ENCODE measurements at places on chromosomes 4 and X.

GRCh38 chr4:147396105-147396504 is 84.8 kb upstream of the EDNRA start:
- no peak for DNase-seq

- no peak for DNase-seq
Observed at GRCh38 chrX:112819813-112820212, 20.8 kb downstream of the AMOT start.

GRCh38 chr4:88208156-88208555 is 49.7 kb upstream of the ABCG2 start:
- no peak for DNase-seq

DNA sequence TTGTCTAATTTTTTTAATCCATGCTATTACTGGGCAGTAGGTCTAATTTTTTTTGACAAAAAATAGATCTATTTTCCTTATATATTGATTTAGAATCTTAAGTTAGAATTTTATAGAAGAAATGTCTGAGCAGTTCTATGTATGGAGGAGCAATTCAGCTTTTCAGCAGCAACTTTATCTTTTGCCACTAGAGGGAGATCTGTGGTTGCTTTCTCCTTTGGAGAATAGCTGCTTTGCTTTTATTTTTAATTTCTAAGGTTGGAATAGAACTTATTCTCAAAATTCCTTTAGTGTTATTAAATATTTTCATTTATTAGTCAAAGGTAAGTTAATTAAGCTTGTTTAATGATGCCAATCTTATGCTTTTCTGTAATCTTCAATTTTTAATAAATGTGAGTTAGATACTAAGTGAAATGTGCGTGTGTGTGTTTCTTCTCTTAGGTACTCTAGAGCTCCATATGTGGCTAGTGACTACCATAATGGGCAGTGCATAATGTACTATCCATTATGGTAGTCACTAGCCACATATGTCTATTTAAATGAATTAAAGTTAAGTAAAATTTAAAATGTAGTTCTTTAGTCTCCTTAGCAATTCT is 29.3 kb downstream of the FAM199X start:
- no peak for DNase-seq

DNA sequence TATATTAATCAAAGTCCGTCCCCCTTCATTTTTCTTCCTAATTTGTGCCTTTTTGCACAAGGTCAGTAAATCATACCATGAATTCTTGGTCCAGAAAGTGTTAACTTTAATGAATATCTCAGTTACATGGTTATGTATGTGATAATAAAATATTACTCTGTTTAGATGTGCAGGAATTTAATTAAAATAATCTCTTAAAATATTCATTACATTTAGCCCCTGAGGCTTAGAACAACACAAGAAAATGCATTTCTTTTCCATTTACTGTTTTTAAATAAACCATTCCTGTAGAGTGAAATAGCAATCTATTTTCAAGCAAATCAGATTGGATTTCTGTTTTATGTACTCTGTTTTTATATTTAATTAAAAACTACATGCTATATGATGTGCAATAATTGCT is 17.6 kb downstream of the MAB21L2 start:
- DNase-seq = no peak

- no peak for DNase-seq
Observed at GRCh38 chrX:121570072-121570841, 522.8 kb downstream of the GLUD2 start.

DNA sequence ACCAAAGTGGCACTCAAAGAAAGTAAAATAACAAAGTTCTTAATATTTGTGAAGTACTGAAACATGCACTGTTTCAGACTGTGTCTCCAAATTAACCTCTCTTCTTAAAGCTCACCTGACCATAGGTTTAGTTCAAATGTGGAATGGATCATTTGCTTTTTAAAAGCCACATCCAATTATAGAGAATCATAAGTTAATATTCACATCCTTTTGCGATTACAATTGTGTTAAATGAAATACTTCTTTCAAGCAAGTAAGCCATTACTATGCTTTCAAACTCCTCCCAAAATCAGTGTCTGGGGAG is 95.3 kb upstream of the PTPN13 start:
- no peak for DNase-seq

DNA sequence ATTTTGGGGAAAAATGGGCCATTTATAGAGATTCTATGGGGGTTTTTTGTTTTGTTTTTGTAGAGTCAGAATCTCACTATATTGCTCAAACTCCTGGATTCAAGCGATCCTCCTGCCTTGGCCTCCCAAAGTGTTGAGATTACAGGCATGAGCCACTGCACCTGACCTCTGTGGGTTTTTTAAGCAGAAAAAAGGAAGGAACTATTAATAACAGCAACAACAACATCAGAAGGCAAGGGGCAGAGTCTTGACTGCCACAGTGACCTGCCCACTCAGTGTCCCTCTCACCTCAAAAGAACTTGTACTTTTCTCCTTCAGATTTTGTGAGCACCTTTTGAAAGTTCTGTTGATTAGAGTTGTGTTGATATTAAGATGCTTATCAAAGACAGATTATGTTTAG is 48.1 kb downstream of the FNIP2 start:
- no peak for DNase-seq

GRCh38 chr4:8867624-8868320 is 3.9 kb downstream of the HMX1 start:
- DNase-seq = no peak

DNA sequence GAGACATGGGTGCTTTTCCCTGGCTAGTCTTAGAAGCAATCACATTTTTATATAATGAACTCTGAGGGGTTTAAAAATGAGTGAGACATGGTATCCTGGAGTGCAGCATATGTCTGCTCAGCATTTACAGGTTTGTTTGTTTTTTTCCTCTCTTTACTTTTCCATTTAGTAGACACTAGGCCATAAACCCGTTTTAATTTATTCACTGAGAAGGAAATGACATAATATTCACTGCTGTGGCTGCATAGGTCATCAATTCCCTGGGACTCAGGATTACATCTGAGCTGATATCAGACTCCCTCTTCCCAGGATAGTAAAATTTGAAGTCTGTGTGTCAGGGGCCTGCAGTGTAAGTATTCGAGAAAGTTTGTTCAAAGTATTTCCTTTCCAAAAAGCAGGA is 178.9 kb upstream of the SPRY1 start:
- DNase-seq = no peak

DNA sequence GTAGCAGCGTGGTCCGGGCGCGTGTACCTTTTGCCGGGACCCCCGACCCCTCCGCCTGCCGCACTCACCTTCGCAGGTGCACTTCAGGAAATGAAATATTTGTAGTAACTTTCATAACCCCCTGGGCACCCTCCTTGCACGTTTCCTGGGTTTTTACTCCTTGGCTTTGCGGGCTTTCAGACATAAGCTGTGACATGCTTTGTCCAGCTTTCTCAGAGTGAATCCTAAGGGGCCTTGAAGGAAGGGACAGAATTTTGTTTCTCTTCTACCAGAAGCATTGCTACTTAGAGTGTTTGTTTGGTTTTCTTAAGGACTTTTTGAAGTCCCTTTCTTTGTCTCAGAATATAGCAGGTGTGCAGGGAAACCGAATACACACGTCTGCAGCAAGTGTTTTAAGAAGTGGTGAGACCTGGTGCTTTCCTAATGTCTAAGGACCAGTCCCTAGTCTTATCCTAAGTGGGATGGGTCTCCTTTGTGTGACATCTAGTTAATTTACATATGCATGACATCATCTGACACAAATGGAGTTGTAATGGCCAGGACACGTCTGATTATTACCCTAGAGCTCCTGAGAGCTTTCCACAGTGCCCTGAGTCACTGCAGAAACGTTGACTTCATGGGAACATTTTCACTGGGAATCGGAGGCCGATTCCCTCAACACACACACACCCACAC is 1.3 kb downstream of the FAM149A start:
- no peak for DNase-seq

- DNase-seq = no peak
Observed at GRCh38 chrX:65932173-65933084, 107.5 kb downstream of the VSIG4 start.

- DNase-seq = no peak
Observed at GRCh38 chr4:10677796-10678497, 6.6 kb downstream of the CLNK start.

- DNase-seq = no peak
Observed at GRCh38 chrX:41933546-41933945, 10.2 kb upstream of the CASK start.

- DNase-seq = no peak
Observed at GRCh38 chr4:98290511-98290910, 29.3 kb downstream of the RAP1GDS1 start.

Data from iPS DF 19.7 (cell line).